ENCODE measurements at places on chromosomes 6 and 20.

DNA sequence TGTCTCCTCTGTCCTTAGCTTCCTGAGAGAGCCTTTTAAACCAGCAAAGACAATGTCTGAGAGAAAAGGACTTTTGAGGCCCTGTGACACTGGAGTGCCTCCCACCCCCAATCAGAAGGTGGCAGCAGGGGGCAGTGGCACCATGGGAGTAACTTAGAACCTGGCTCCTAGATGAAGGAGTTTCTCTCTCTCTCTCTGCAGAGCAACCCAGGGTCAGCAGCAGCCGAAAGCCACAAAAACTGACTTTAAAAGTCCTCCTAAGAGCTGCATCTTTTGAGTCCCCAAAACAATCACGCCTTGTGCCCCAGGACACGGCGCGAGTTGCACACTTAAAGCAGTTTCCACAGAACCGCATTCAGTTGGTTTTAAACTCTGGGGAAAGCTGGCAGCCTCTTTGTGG lies 5.3 kb upstream of the TCP11 start:
- no peak for DNase-seq

GRCh38 chr20:10014431-10014830 lies 20.4 kb upstream of the ANKEF1 start:
- no peak for DNase-seq

DNA sequence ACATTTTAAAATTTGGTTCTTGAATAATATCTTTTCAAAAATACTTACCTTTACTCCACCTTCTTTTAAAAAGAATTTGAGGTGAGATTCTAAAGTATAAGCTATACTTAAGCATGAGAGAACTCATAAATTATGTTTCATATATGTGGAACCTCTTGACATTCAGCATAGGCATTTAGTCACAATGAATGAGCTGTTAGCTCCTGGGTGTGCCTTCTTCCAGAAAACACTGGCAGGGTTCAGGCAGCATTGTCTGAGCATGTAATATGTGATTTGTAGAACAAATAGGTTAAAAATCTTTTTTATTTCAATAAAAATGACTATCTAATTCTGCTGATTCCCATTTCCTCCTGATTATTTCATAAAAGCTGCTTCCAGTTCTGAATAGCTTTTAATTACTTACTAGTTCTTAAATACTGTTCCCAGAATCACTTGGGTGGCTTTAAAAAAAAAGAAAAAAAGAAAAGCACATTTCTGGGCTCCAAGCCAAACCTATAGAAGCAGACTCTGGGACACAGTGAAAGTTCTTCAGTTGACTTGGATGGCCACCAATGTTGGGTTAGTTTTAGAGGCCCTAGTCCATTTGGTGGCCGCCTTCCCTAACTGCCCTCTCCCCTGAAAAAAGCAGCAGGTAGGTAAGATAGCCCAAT lies 20.2 kb downstream of the RNF8 start:
- DNase-seq, result no peak

DNA sequence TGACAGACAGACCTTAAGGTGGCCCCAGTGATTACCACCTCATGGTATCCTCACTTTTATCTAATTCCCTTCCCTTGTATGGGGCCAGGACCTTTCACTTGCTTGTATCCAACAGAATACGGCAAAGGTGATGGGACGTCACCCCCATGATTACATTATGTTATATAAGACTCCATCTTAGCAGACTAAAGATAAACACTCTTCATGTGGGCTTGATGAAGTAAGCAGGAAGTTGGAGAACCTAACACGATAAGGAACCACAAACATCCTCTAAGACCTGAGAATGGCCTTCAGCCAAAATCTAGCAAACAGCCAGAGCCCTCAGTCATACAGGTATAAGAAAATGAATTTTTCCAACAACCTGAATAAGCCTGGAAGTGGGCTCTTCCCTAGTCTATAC lies 8.0 kb downstream of the SLC17A3 start:
- no peak for DNase-seq

- DNase-seq, result no peak
These were observed 34.2 kb downstream of the FOXF2 start for GRCh38 chr6:1423578-1423977.

GRCh38 chr20:62760471-62760855 lies 35.8 kb upstream of the MRGBP start:
- no peak for DNase-seq

GRCh38 chr20:31788578-31788977 lies 30.6 kb upstream of the MYLK2 start:
- DNase-seq, result no peak

DNA sequence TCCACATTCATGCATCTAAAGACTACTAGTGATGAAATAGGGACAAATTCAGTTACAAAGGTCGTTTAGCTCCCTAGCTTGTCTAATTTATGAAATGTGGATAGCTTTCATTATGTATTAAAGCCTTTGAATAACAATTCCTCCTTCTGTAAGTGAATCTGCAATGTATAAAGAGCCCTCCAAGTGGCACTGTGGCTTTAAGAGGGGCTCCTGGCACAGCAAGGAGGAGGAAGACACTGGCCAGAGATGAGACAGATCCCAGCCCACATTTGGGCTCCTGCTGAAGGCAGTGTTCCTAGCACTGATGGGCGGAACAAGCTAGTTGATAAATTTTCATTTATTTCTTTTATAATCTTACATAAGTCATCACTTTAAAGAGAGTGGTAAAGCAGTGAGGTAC lies 17.6 kb upstream of the FUCA2 start:
- no peak for DNase-seq

DNA sequence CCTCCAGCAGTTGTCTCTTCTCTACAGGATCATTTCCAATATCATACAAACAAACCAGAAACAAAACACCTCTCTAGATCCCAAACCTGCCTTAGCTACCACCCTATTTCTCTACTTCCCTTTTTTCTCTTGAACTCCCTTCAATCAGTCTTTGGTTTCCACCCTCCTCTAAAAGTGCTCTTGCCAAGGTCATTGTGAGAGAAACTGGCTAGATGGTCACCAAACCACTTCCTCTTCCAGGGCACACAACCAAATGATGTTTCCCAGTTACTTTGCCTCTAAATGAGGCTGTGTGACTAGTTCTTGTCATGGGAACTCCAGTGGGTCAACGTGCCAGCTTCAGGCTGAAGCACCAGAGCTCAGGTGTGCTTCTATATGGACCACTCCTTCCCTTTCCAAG lies 85.8 kb upstream of the ARMC2 start:
- DNase-seq, result no peak

DNA sequence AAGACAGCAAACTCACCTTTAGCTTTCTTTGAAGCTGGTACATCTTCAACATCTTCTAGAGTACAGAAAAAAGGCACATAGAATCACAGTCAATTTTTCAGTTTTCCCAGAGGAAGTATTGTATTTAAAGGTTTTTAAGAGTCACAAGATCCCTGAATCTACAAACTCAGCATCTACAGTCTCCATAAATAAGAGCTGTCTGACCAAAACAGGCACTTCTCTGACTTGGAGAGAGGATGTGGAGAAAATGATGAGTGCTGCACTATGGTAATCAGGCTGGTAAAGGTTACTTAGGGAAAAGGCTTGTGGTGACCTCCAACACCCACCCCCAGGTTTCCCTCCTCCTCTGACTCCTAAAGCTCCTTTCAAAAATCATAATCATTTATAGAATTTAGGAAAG lies 228.0 kb downstream of the CLVS2 start:
- DNase-seq, result no peak

DNA sequence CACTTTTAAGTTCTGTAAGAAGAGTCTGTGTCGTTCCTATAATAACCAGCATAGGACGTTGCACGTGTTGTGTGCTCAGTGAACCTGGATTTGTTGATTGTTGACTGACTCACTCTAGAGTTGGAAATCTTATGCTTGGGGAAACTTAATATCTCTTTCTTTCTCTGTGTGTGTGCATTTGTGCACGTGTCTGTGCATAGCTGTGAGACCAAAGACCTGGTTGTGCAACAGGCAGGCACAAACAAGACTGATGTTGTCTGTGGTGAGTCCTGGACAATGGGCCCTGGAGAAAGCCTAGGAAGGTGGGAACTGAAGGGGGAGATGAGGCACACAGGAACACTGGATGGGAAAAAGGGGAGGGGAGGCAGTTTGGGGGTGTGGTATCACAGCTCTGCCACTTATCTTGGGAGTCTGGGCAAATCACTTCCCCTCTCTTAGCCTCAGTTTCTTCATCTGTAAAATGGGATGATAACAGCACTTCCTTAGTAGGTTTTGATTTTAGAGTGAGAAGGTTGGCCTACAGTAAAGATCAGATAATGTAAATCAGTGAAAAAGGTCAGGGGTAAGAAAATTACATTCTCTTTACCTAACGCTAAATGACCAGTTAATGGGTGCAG lies 8.4 kb downstream of the CD40 start:
- DNase-seq, result no peak

DNA sequence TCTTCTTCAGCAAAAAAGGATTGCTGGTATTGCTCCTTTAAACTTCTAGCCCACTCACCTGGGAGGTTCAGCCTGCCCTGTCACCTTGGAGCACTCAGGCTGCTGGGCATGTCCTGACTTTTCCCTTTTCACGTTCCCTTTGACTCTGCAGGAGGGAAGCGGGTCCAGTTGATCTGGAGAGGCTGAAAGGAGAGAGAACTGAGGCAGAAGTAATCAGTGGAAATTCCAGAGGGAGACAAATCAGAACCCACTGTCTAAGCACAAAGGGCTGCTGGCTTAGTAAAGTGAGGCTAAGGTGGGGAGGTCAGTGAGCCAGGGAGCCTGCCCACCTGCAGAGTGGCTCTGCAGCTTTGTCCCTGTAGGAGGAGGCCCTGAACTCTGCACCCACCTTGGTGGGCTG lies 9.7 kb upstream of the SYNDIG1 start:
- no peak for DNase-seq

GRCh38 chr6:166769648-166770047 lies 142.6 kb upstream of the RPS6KA2 start:
- DNase-seq, result no peak

DNA sequence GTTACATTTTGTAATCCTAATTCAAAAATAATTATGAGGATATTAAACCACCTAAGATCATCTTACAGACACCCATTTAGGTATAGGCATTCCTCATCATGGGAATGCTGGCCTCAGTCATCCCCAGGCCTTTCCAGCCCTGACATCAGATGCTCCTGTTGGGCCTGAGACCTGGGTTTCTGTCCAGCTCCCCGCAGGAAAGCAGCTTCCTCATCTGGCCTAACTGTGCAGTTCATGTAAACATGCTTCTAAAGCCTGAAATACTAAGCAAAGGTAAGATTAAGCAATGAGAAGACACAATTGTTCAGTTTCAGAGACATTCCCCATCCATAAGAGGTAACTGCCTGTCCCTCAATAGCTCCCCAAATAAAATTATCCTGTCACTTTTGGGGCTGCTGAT lies 19.0 kb downstream of the ETV7 start:
- DNase-seq, result no peak

DNA sequence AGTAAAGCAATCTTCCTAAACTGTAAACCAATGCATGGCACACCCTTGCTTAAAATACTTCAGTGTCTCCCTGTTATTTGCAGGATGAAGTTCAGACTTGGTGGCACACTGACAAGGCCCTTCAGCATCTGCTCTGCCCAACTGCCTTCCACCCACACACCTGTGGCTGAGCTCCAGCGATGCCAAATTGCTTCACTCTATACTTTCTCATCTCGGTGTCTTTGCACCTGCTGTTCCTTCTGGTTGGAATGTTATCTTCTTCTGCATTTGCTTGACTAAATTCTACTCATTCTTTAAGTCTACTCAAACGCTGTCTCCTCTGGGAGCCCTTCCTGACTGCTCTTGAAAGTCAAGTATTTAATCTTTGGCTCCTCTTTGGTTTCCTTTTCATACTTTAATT lies 100.1 kb upstream of the SUPT3H start:
- DNase-seq, result no peak

DNA sequence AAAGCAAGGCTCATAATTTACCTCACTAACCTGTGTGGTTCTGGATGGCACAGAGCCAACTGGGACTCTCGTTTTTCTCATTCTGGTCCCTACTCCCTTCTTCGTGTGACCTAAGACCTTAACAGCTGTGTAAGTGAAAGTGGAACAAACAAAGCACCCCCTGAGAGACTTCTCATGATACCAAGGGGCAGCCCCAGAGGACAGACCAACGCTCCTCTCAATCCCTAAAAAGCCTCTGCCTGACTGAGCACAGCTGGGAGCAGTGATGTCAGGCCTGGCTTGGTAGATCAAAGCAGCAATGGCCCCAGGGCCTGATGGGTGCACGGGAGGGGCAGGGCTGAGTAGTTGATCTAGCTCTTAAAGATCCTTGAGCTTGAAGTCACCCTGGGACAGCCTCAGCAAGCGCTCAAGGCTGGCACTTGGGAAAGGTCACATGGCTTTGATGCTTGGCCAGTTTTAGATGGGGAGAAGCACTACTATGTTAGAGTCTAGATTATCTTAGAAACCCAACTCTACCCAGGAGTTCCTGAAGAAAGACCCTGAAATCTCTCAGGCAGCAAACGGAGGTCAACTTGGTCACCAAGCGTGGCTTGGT lies 16.2 kb upstream of the TGM2 start:
- no peak for DNase-seq

GRCh38 chr20:22566876-22567658 lies 17.3 kb downstream of the FOXA2 start:
- no peak for DNase-seq

DNA sequence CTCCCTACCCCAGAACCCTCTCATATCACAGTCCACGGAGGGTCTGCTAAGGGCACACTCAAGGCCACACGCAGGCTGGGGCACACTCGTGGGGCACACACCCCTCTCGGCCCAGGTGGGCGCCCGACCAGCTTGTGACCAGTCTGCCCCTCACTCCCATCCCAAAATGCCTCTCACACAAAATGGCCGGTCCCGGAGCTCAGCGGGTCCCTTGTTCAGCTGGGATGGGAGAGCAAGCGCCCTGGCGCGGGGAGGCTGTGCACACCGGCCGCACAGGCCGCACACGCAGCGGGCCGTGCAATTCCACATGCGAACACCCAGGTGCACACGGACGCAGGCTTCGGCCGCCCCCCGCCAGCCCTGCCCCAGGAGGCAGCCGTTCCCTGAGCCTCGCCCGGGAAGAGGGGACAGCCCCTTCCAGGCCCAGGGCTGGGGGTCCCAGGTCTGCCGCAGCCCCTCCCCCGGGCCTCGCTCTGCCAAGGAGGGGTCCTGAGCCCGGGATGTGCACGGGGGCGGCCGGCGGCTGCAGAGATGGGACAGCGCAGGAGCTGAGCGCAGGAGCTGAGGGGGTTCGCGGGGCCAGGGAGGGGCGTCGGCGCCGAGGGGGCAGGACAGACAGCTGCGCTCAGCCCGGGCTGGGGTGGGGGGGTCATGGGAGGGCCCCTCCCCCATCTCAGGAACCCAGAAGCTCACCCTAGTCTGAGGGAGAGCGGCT lies 1.3 kb downstream of the KCNQ2 start:
- no peak for DNase-seq
